ENCODE measurements at places on chromosomes 3 and 15. TPM values are rescaled to one million over a fixed set of nuclear protein-coding genes. Genes with fewer than 3 reads are reported as not detected.

Gene PSMA4
- 138 TPM for total RNA-seq

Gene MUC13
- total RNA-seq: not detected

Gene FHIT
- 9.0 TPM for total RNA-seq

Gene UBL7
- 48.9 TPM for total RNA-seq

Gene SETMAR
- total RNA-seq: 46.7 TPM

Gene FBLN2
- total RNA-seq: 43.5 TPM

Gene USF3
- total RNA-seq: 19.7 TPM

Gene MESP2
- 0.64 TPM for total RNA-seq

Gene CPNE9
- total RNA-seq: not detected

Gene MCTP2
- total RNA-seq: 46.2 TPM

Gene CA12
- 61.9 TPM for total RNA-seq

Gene AADACL2
- not detected for total RNA-seq

Gene CELF6
- 3.5 TPM for total RNA-seq

Gene TPRG1
- total RNA-seq: 65.9 TPM

Gene MLH1
- total RNA-seq: 54.4 TPM

Gene FAM107A
- 17.7 TPM for total RNA-seq

Gene MIX23
- total RNA-seq: 15.0 TPM

Gene ITIH1
- total RNA-seq: 0.32 TPM

Gene CFAP91
- 4.3 TPM for total RNA-seq

Gene INTS14
- total RNA-seq: 54.3 TPM

Gene FANCD2OS
- not detected for total RNA-seq

Gene SEMA5B
- total RNA-seq: 0.33 TPM

Gene PFKFB4
- 5.2 TPM for total RNA-seq

Gene NPAP1
- not detected for total RNA-seq

Gene KNL1
- 0.66 TPM for total RNA-seq

Gene DOCK3
- 0.64 TPM for total RNA-seq

Gene PLEKHO2
- total RNA-seq: 26.5 TPM

Gene RETNLB
- not detected for total RNA-seq

Gene KCNMB2
- total RNA-seq: not detected

Gene KNG1
- not detected for total RNA-seq

Gene SMARCC1
- total RNA-seq: 61.9 TPM

Gene SH3GL3
- not detected for total RNA-seq

Gene BBS4
- 51.1 TPM for total RNA-seq

Gene USP4
- total RNA-seq: 26.3 TPM

All from breast epithelium (tissue), 4 donors.